T-helper 2 cell (primary cell): ENCODE measurements at places on chromosomes 13 and 19.

GRCh38 chr13:40438022-40438680 lies 228.3 kb downstream of the FOXO1 start:
- no peak for DNase-seq

DNA sequence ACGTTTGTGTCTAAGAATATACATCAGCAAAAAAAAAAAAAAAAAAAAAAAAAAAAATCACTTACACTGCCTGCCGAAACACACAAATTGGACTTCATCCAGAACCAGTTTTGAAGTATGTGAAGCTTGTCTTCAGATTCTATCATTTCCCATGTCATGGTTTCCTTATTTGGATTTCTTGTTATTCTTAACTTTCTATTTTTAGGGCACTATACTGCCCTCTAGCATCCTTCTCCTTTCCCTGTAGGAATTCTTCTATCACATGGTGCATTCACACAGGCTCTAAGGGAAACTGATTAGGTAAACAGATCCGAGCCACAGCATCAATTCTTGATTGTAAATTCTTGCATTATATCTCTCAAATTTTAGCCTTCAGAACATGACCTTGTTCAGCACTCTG lies 1507.5 kb downstream of the OLFM4 start:
- no peak for DNase-seq

DNA sequence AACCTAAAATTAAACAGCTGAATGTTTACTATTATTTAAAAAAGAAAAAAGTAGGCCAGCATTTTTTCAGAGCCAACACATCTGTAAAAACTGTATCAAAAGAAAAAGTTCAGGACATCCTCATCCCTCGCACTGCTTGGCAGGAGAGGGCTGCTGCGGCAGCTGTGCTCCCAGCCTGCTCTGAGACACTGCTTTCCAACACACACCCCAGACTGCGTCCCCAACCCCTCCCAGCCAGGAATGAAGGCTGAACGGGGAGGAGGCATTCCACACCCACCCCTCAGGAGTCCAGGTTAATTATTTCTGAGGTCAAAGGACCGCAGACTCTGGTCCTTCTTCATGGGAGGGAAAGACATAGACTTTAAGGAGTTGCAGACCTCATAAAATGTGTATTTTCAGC lies 43.1 kb downstream of the COL4A1 start:
- DNase-seq = no peak

DNA sequence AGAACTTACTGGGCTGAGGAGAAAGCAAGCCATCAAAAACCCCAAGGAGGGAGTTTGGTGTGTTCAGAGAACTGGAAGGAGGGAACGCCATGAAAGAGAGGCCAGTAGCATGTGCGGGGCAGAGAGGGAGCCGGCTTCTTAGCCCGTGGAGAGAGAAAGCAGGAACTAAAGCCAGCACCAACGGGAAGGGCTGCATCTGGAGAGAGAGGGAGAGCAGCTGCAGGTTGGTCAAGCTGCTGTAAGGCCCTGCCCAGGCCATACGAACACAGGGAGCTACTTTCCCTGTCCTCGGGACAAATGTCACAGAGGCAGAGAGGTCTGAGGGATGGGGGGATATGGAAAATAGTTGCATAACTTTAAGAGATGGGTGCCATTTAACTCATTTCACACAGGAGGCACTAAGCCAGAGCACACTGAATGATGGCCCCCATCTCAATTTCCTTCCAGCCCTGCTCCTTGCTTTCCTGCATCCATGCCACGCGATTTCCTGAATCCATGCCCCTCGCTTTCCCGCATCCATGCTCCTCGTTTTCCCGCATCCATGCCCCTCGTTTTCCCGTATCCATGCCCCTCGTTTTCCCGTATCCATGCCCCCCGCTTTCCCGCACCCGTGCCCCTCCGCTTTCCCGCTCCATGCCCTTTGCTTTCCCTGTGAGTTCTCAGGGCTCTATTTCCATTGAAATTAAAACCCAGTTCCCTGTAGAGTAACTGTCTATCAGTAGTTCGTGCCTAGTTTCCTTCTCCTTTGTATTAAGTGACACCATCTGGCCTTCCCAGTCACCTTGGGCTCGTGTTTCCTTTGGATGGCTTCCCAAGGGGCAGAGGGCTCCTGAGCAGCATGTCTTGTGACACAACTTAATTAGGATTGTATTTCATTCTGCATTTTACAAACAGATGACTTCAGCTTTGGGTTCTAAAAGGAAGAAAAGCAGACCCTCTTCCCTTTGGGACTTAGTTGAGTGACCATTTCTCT lies 31.5 kb upstream of the TPT1 start:
- no peak for DNase-seq

DNA sequence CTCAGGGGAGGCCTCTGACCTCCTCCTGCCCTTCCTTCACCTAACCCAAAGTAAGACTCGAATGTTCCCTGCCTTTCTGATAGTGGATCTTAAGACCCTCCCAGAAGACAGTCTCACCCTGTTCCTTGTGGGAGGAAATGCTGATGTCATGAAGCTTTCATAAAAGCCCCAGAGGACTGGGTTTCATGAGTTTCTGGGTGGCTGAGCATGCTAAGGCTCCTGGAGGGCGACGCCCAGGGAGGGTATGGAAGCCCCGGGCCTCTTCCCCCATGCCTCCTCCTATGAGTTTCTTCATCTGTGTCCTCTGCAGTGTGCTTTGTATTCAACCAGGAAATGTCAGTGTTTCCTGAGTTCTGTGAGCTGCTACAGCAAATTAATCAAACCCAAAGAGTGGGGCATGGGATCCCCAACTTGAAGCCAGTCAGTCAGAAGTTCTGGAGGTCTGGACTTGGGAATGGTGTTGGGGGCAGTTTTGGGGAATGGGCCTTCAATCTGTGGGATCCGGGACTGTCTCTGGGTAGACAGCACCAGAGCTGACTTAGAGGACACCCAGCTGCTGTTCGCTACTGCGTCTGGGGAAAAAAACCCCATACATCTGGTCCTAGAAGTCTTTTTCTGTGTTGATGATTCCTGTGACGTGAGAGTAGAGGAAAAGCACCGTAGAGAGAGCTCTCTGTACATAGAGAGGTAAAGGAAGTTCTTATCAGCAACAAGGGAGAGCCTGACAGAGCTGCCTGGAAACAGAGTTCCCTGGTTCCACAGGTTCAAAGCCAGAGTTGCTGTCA lies 2.0 kb upstream of the LILRB2 start:
- DNase-seq = no peak

- no peak for DNase-seq
These were observed 585.5 kb downstream of the KCTD12 start for GRCh38 chr13:76300688-76301087.

- DNase-seq = no peak
These were observed 26.8 kb downstream of the ZNF627 start for GRCh38 chr19:11624069-11624463.

- DNase-seq = no peak
These were observed 107.7 kb upstream of the C1QTNF9B start for GRCh38 chr13:24004971-24005370.

- no peak for DNase-seq
These were observed 203.5 kb upstream of the UBL3 start for GRCh38 chr13:30053939-30054338.

DNA sequence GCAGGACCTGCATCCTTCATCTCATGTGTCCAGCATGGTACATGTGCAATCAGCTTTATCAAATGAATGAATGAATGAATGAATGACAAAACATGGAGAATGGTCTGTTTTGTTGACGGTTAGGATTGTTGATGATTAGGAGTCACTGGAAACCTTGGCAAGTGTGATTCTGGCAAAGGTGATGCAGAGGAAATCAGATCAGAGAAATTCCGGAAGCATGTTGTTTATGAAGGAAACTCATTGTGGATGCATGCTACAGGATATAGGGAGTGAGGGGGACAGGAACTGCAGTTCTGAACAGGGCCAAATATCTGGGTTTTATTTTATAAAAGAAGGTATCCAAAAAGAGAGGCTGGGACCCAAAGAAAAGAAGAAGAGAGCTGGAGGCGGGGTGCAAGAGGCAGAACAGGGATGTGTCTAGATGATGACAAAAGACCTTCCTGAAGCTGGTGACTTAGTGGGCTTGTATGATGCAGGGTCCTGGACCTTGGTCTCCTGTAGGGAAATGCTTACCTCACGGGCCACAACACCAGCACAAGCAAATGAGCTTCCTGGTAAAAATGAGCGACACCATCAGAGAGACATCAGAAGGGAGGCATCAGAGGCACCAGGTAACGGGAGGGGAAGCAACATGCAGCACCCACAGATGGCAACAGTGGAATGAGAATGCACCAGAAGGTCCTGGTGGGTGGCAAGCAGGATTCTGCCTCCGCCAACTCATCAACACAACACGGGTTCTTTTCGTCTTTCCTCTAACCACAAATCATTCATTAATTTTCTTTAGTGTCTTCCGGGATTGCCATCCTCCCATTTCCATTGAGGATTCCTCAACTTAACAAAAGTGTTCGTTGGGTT lies 159.6 kb downstream of the FOXO1 start:
- DNase-seq = no peak

- DNase-seq = no peak
These were observed 1541.1 kb downstream of the UQCRFS1 start for GRCh38 chr19:27671876-27672275.

DNA sequence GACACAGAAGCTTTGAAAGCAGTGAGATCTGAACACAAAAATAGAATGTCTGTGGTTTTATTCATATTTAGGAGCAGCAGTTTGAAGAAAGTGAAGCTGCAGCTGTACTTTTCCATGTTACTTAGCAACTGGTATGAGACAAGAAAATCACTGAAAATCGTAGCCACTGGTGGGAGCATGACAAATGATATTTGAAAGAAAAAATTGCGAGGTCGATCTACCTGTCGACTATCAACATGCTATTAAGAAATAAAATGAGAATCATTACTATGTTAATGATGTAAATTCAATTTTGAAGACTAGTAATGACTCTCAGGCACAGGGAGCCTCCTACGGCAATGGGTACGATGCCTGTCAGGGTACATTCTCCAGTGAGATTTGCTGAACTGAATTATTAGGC lies 436.4 kb downstream of the SLITRK5 start:
- DNase-seq = no peak

GRCh38 chr19:2722541-2723344 lies 1.6 kb upstream of the DIRAS1 start:
- DNase-seq = no peak

DNA sequence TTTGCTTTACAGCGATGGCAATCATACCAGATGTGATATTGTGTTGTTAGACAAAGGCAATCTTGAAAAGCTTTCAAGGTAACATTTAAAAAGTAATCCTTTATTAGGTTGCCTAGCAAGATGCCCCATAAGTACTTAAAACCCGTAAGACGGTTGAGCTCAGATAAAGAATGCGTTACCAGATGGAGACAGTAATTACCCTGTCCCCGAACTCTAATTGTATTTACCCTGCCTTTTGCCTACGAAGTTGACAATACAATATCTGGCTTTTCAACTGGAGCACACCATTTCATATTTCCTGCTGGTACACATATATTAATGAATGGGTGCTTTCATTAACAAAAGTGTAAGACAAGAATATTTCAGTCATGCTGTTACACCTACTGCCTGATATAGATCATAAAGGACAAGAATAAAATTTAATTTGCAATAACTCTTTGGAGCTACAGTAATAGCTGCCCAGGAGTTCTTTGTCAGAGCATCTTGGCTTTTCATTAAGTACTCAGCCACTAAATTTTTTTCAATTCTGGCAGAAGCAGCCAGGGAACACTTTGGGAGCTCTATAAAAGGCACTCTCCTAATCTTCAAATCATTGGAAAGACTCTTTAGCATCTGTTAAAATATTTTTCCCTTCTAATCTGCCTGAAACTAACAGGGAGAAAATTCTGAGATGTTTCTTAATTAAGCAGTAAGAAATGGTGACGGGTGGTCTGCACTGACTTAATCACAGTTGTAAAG lies 63.8 kb downstream of the DCT start:
- DNase-seq = no peak

DNA sequence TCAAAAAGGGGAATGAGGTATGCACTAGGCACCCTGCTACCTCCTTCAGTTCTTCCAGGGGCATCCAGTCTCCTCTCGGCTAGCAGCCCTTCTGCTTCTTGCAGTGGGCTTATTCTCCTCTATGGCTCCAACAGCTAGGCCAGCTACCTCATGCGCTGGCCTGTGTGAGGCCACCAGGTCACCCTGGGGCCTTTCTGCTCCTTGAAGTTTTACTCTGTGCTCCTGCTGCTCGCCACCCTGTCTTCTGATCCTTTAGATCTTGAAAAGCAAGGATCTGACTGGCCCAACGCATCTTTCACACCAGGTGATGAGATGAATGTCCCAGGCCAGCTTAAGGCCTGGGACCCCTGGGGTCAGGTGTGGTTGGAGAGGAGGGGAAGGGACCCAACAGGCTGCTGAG lies 66.2 kb downstream of the RUBCNL start:
- DNase-seq = no peak

GRCh38 chr13:100619940-100620339 lies 31.4 kb upstream of the GGACT start:
- DNase-seq = no peak

GRCh38 chr13:50918567-50918966 lies 9.0 kb downstream of the RNASEH2B start:
- no peak for DNase-seq

DNA sequence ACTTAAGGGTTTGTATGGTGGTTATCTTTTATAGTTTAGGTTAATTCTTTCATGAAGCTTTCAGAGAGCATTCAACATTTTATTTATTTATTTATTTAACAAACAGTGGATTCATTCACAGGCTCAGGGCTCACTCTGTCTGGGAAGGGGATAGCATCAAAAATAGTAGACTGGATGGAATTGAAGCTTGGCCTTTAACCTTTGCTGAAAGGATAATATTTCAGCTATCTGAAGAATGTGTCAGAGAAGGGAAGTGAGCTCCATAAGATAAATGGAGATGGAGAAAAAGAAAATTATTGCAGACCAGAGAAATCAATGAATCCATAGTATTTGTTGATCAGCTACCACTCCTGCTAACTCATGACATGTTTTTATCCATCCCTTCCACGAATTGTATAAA lies 305.6 kb downstream of the COG6 start:
- DNase-seq = no peak

DNA sequence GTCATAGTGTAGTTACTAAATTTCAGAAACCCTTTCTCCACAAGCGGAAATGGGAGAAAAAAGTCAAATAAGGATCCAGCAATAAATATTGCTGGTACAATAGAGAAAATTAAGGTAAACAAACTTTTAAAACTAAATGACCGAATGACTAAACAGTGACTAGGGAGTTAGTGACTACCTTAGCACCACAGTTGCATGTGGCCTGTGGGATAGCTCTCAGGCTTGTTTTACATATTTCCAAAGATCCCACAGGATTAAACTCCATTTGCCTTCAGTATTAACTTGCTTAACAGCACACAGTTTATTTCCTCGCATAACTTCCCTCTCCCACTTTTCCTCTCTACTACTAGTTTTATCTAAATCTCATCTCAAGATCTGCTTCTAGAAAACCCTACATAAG lies 824.3 kb upstream of the KLHL1 start:
- DNase-seq = no peak

GRCh38 chr13:50599927-50600326 lies 243.6 kb downstream of the DLEU7 start:
- no peak for DNase-seq

- DNase-seq = peak; percentile 83
These were observed 205.4 kb downstream of the PDS5B start for GRCh38 chr13:32791545-32792172.

GRCh38 chr19:18346091-18346490 lies 5.7 kb downstream of the PGPEP1 start:
- DNase-seq = no peak
